Activated T-helper 1 cell treated with anti-CD3 and anti-CD28 coated beads, Interleukin-2, amount 50 U/mL, for 16 hours (primary cell): ENCODE measurements at places on chromosomes 6 and 20.

DNA sequence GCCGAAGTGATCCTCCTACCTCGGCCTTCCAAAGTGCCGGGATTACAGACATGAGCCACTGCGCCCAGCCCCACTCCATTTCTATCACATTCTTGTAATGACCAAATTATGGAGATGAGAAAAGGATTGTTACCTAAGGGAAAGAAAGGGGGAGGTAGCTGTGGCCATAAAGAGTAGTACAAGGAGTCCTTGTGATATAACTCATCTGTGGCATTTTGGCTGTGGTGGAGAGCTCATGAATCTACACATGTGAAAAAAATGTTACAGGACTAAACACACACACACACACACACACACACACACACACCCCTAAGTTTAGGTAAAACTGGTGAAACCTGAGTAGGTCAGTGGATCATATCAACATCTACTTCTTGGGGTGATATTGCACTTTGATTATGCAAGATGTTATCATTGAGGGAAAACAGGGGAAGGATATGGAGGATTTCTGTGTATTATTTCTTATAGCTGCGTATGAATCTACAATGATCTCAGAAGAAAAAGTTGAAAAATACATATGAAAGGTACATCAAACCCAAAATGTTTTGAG, 251.5 kb downstream of the TSHZ2 start:
- DNase-seq: no peak

DNA sequence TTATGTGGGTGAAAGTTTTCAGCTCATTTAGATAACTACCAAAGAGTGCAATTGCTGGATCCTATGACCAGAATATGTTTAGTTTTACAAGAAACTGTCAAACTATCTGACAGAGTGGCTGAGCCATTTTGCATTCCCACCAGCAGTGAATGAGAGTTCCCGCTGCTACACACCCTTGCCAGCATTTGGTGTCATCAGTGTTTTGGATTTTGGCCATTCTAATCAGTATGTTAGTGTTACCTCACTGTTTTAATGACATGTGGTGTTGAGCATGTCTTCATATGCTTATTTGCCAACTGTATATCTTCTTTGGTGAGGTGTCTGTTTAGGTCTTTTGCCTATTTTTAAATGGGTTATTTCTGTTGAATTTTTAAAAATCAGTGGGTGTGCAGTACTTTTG, 120.9 kb downstream of the CFAP61 start:
- no peak for DNase-seq

DNA sequence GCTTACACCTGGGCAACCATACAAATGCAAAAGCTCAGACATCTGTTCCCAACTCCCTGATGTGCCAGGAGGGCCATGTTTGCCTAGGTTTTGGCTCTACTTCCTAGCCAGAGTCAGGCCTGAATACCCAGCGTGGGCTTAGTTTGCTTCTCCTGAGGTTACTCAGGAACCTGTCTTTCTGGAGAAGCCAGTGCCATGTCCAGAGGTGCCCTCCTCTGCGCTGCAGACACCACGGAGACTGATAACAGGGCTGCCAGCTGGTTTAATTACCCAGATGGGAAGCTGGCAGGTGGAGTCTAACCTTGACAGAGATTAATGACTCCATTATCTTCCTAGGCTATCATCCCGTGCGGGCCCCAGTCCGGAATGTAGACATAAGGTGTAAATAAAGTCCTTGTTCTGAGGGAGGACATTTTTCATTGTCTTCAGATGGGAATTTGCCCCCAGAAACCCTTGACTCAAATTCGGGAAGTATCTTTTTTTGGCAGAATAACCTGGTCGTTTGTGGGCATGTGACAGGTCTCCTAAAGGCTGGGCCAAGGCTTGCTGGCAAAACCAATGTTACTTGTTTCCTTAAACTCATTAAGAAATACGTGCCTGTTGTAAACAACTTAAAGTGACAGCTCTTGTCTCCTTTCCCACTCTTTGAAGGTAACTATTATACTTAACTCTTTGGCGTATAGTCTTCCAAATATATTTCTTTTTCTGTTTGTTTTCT, 29.2 kb upstream of the ZNFX1 start:
- no peak for DNase-seq

- no peak for DNase-seq
Observed at GRCh38 chr6:80541181-80541580, 434.7 kb downstream of the BCKDHB start.

- DNase-seq: no peak
Observed at GRCh38 chr6:11722220-11722619, 56.4 kb downstream of the ADTRP start.

- no peak for DNase-seq
Observed at GRCh38 chr20:5181958-5182357, 55.1 kb downstream of the CDS2 start.

DNA sequence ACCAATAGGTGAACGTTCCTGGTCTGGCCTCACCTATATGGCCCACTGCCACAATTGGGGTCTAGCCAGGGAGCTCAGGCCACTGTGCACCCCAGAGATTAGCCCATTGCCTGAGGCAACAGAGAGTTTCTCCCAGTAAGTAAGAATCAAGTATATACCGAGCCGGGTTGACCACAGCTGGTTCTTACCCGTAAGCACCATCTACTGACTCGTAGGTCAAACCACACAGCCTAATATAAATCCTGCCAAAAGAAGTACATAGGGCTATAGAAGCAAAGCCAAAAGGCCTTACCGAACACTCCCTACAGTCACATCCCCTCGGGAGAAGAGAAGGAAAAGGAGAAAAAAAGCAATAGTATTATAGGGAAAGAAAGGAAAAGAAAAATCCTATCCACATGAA, 463.6 kb upstream of the GJE1 start:
- no peak for DNase-seq

DNA sequence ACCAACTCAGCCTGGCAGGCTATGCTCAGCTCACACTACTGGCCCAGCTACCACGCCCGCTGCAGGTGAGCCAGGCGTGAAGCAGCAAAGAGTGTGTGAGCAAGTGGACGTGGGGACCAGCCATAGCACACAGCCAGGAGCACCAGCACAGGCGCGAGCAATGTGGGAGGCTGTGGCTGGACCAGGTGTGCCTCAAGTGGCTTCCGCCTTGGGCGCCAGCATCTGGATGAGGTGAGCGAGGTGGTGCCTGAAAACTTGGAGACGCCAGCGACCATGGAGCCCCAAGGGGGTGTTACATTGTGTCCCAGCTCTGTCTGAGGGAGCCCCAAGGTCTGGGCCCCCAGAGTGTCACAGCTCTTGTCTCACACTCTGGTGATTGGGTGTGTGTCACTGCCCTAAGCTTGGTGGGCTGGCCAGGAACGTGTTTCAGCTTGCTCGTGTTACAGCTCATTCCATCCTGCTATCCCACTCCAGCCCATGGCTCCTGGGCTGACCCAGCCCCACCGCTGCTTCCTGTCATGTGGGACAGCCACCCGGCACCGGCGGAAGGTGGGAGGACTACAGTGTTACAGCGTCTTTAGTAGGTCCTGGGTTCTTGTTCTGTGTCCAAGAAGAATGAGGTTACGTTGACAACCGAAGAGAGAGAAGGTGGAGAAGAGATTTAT, 508.0 kb upstream of the MMS22L start:
- no peak for DNase-seq

- no peak for DNase-seq
Observed at GRCh38 chr6:45626087-45626891, 248.6 kb upstream of the SUPT3H start.

DNA sequence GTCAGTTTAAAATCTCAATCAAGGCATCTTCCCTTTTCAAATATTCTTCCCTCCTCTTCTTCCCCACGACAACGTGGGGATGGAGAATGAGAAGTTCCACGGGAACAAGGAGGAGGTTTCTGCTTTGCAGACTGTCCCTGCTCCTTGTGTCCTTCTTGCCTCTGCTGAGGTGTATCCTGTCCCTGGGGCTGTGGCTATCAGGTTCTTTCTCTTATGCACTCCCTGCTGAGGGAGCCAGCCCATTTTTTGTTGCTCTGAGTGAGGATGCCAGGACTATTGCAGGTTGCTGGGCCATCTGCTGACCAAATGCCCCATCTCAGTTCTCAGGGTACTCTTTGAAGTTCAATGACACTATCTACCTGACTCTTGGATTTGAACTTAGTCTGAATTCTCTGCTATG, 533.6 kb downstream of the RNF144B start:
- DNase-seq: no peak

DNA sequence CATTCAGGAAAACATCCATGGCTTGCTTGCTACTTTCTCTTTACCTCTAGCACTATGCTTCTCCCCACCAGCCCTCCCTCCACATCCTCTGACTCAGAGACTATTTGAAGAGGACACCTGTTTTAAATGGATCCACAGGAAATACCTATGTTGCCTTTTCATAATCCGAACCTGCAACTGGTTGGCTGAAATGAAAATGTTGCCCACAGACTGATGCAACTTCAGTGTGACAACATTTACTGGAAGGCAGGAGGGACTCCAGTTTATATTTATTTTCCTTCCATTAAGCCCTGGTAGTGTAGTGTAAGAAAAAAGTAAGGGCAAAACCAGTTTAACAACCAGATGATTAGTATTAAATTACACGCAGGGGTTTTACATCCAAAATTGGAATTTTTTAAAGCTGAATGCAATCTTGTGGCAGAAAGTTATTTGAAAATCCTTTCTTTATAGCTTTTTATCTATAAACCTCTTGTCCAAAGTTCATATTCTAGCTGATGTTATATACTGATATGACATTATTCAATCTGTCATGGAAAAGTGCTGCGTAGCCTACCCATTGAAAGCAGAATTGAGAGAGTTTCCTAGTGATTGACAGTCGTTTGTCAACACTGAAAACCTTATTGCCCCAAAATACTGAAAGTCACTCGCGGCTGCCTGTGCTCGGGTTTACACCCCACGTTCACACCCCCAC, 881 bp upstream of the AIG1 start:
- no peak for DNase-seq

GRCh38 chr6:137881522-137881886, 14.4 kb downstream of the TNFAIP3 start:
- no peak for DNase-seq

GRCh38 chr20:63449025-63449424, 23.4 kb downstream of the KCNQ2 start:
- no peak for DNase-seq

GRCh38 chr6:117601811-117602150, 530 bp downstream of the GOPC start:
- no peak for DNase-seq

- DNase-seq: no peak
Observed at GRCh38 chr6:88813045-88813444, 150.4 kb downstream of the RNGTT start.

- no peak for DNase-seq
Observed at GRCh38 chr6:127100510-127101140, 17.8 kb upstream of the RSPO3 start.

DNA sequence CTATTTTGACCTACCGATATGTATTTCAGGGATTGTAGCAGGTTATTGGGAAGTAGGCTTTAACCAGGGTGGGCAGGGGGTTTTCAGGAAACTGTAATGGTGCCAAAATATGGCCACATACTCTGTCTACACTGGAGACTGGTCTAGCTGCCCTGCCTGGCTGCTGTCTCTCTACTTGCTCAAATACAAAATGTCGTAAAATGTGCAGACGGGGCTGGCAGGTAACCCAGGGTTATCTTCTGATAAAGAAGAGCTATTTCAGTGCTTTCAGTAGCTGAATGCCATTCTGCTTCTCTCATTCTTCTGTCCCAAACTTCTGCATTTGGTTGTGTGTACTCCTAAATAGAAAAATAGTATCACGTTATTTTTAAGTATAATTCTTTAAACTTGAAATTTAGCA, 616.2 kb downstream of the EPM2A start:
- DNase-seq: no peak

GRCh38 chr6:131914234-131914633, 36.9 kb downstream of the CCN2 start:
- DNase-seq: no peak

DNA sequence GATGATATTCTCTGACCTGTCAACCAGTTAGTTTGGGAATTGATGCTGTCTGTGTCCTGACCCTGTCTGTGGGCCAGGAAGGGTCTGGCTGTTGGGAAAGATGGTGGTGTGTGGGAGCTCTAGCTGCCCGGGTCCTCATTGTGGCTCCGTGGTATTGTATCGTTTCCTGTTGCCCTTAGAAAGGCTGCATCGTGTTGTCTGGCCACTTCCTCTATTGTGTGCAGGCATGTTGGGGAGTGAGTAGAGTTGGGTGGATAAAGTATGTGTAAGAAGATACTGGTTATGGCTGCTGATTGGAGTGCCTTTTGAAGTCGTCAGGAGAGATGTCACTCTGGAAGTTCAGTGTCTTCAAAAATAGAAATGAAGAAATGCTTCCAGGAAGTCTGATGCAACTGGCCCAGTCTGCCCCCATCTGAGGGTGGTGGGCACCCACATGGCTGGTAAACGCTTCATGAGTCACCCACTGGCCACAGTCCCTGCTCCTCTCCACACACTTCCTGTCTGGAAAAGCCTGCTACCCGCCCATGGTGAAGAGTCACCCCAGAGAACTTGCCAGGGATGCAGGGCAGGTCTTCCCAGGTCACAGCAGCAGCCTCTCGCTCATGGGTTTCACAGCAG, 27.9 kb downstream of the PPARD start:
- DNase-seq: no peak

DNA sequence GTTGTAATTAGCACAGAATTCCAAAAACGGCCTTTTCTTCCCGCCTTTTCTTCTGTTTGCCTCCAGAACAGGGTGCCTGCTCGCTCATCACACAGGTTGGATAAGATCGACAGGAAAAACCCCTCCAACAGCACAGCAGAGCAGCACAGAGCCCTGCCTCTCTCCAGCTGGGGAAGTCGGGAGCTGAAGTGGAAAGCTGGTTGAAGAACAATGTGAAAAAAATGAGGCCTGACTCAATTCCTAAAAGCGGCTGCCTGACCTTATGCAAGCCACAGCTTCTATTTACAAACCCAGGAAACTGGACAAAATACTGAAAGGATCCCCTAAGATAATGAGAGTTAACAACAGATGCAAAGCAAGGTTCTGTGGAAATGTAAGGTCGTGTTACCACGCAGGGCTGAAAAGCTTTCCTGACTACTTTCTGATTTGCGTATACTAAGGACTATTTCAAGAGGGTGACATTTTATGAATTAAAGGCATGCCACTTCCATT, 116.9 kb downstream of the TTLL2 start:
- no peak for DNase-seq

- DNase-seq: no peak
Observed at GRCh38 chr20:36591854-36592641, 13.5 kb upstream of the RAB5IF start.

DNA sequence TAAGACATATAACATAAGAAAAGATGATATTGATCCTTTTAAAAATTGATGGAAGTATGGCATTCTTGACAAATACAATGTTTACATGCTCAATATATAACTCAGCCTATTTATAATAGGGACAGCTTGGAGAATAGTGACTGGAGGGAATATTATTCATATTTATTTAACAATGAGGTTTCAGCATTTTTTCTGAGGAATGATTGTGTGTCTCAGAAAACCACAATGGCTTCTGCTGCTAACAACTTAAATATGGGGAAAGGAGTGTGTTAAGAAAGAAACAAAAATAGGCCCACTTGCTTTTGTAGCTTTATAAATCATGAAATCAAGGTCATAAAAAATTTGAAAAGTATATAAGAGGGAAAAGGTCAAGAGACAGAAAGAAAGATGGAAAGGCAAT, 163.2 kb upstream of the TBX18 start:
- DNase-seq: no peak

GRCh38 chr6:127391094-127391953, 47.9 kb upstream of the ECHDC1 start:
- no peak for DNase-seq

- no peak for DNase-seq
Observed at GRCh38 chr6:144075875-144076274, 19.5 kb downstream of the SF3B5 start.

GRCh38 chr20:41510224-41510623, 108.0 kb downstream of the CHD6 start:
- no peak for DNase-seq

- DNase-seq: no peak
Observed at GRCh38 chr20:32506721-32507120, 78.4 kb downstream of the NOL4L start.

- DNase-seq: no peak
Observed at GRCh38 chr6:71114544-71114943, 157.7 kb upstream of the B3GAT2 start.
